ENCODE measurements at places on chromosomes 5 and 9.

DNA sequence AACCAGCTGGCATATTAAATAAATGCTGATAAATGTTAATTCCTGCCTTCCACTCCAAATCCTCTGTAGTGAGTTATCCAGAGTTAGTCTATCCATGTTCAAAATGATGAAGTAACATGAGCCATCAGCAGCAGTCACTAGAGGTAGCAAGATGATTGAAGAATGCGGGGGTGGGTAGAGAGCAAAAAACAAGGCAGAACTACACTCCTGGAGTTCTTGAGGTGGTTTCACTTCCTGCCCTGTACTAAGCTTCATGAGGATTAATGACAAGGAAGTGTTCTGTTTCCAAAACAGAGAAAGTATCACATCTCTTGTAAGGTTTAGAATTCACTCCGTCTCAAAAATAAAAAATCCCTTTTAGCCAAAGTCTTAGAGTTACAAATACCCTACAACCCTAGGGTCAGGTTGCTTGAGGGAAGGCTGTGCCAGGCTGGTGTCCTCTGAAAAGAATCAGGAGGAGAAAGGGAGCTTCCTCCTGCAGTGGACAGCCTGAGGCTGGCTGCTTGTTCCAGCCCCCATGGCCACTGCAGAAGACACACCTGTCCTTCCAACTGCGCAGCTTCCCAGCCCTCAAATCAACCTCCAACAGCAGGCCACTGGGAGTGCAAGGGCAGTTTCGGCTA lies 180.2 kb downstream of the DENND1A start:
- DNase-seq, result no peak

GRCh38 chr9:121344184-121344583 lies 25.9 kb downstream of the STOM start:
- DNase-seq, result no peak

DNA sequence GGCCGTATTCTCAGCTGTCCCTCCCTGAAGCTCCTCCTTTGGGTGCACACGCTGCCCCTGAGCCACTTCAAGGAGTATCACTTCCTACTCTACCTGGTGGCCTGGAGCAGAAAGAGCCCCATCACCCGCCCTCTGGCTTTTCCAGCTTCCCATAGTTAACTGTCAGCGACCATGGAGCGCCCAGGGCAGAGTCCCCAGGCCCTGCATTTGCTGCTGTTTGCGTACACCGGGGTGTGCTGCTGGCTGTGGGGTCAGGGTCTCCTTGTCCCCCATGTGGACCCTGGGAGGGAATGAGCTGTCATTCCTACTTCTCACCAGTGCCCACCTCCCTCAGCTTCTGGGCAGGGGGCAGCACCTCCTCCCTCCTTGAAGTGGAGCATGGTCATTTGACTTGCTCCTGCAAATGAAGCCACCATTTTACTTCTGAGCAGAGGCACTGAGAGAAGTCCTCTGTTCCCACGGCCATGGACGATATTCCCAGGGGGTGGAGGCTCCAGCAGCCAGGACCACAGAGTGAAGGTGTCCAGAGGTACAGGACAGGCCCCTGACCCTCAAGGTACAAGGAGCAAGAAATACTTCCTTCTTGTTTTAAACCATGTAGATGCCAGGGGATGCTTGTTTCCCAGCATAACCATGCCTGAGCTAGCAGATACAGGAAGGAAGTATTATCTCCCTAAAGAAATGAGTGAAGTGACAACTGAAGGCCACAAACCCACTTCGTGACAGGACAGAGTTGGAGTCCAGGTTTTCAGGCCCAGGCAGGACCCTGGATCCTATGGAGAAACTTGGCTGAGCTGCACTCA lies 40.6 kb upstream of the COL5A1 start:
- no peak for DNase-seq

GRCh38 chr5:146767534-146767933 lies 111.0 kb downstream of the PPP2R2B start:
- no peak for DNase-seq

DNA sequence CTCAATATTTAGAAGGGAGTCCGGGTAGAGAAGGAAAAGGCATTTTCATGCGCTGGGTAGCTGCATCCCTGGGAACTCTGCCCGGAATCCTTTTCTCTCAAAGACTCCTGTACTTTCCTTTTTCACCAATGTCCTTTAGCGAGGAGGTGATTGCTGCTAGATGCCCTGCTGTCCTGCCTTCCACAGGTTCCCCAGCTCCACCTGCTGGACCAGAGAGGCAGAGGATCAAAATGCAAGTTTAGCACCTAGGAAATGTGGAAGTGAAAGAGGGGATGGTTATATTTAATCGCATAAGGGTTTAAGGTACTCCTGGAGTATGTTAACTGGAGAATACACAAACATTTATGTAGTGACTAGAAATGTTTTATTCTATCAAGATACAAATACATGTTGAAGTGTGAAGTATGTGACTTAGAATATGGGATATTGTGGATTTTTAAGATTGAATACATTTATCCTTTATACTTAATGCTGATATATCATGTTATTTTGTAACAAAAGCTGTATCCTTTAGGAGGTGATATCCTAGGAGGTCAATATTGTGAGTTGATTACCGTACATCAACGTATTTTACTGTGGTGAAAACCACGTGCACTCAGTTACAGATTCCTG lies 145.7 kb downstream of the ARHGAP26 start:
- no peak for DNase-seq

- no peak for DNase-seq
Observed at GRCh38 chr5:141878186-141878710, at the start of gene PCDH1. PCDH1 (minus strand) TSS chr5:141878410; CDS start chr5:141878262, 148 bp downstream.

- no peak for DNase-seq
Observed at GRCh38 chr9:3980212-3980611, 319.7 kb downstream of the GLIS3 start.

GRCh38 chr5:129973716-129974426 lies 69.6 kb downstream of the CHSY3 start:
- no peak for DNase-seq

DNA sequence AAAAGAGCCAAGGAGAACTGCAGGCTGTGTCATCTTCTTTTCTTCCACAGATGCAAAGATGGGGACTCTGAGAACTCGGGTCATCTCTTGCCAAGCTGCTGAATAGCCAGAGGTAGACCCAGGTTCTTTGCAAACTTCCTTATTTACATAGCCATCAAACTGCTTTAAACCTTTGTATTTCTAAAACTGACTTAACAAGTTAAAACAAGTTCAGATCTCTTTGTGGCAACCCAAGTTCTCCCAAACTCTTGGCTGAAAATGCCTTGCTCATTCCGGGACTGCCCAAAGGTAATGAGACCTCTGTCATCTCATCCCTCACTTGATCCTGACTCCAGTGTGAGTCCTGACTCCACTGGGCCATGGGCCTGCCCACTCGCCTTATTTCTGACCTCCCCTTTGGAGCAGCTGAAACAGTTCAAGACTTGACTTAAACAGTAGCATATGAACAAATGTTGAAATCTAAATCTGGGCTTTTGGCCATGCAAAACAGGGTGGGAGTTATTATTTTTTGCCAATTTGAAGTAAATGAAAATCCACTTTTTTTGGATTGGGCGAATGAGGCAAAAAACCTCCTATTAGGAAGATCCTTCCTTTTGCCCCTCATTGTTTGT lies 50.6 kb downstream of the FBXL7 start:
- DNase-seq, result no peak

GRCh38 chr5:43514025-43514424 lies 923 bp downstream of the C5orf34 start:
- no peak for DNase-seq

DNA sequence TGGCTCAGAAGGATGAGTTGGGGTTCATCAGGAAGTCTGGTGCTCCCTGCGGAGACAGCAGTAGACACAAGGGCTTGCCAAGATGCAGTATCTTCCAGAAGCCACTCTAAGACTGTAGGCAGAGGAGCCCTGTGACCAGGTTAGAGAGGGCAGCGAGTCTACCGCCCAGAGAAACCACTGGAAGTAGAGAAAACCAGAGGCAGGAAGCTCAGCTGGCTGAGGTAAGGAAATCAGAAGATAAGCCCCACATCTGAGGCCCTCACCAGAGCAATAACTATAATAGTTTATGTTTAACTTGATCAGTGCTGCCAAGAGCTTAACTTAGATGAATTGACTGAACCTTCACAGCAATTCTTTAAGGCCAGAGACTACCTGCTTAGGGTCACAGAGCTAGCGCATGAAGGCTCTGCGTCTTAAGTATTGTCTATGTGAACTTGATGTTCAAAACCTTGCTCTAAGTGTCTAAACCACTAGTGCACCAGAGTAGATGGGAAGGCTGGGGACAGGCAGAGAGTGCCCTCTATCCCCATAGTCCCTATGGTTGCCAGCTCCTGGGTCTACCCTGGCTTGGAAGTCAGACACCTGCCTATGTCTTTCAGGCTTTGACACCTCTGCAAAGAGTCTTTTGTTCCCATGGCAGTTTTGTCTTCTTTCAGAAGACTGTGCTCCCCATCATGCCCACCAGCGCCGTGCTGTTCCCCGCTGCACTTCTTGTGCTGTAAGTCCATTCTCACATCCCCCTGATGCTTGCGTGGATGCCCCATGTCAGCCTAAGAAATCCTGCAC lies 228.2 kb upstream of the KLF4 start:
- no peak for DNase-seq

DNA sequence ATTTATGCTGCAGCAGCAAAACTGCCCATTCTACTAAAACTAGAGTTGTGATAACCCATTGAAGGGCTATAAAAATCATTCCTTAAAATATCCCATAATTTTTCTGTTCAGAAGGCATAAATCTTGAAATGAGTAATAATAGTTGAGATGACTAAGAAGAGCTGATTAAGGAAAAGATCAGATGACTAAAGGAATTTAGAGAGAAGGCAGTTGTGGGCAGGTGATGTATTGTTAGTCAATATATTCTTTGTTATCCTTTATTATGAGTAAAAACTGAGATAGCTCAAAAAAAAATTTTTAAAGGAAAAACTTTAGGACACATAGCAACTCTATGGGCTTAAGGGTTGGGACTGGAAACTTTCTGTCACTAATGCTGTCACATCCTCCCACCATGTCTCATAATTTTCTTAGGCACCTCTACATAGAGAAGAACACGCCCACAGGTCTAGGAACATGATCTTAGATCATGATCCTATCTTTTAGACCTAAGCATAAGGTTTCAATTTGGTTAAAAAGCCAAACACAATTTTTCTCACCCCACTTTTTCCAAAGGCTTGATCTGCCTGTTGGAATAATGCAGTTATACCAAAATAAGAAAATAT lies 597.5 kb upstream of the MEF2C start:
- DNase-seq, result no peak

Data from stimulated activated CD8-positive, alpha-beta memory T cell treated with anti-CD3 and anti-CD28 coated beads, Interleukin-4, amount 100 ng/mL, for 1 hour (primary cell).